Activated CD4-positive, alpha-beta T cell treated with anti-CD3 and anti-CD28 coated beads, Interleukin-2, amount 50 U/mL, for 1 hour (primary cell): ENCODE measurements at places on chromosomes 7 and 10.

DNA sequence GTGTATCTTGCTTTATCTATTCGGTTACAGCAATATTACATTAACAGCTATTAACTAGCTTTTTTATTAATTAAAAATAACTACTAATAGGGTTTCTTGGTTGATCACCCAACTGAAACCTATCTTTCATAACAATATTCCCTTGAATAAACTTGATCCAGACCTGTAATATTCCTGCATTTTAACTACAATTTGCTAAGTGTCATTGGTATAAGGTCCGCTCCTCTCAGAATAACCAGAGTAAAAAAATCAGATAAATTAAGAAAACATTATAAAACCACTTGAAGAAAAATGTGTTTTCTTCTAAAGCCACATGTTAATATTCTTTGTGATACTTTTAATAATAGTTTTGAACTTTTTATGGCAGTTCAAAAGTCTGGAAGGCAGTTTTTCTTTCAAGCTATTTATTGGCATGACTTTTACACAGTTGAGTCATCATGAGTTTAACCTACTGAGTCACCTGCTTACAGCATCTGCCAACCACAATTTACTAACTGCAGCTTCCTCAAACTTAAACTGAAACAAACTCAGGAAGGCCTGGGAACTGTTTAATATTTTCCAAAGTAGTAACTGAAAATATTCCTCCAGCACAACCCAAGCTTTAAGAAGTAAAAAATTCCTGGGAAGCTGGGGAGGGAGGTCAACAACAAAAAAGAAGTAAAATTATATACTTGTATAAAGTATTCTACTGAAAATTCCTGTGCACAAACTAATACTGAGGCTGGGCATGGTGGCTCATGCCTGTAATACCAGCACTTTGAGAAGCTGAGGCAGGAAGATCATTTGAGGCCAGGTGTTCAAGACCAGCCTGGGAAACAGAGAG is 103.2 kb downstream of the NRBF2 start:
- DNase-seq: no peak

DNA sequence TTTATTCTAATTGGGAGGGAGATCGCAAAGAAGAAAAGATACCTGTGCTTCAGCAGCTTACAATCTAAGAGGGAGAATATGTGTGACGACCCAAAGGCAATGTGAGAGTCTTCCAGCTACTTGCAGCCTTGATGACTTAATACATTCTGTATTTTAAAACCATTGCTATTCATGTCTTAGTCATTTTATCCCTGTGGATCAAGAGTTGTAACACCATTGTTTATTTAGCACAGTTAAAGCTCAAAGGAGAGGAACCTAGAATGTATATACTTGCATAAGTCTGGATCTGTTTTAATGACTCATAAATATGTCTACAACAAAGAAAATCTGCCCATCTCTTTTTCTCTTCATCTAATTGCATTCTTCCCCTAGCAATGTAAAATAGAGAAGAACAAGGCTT is 117.9 kb upstream of the DLX6 start:
- DNase-seq: no peak

DNA sequence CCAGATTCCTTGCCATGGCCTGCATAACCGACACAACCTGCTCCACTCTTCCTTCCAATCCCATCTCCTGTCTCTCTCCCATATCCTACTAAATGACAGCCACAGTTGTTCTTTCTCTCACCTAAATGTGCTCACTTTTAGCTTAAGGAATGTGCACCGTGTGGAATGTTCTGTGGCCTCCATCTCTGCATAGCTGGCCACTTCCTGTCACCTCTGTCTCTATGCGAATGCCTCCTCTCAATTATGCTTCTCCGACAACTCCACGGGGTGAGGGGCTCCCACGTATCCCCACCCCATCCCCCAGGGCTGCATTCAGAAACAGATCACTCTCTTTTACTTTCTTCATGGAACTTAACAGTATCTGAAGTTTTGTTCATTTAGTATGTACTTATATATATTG is 110.7 kb downstream of the RAB18 start:
- no peak for DNase-seq

GRCh38 chr7:151884312-151885201 is 7.6 kb upstream of the PRKAG2 start:
- no peak for DNase-seq

GRCh38 chr10:15539262-15539661 is 168.2 kb upstream of the FAM171A1 start:
- no peak for DNase-seq

DNA sequence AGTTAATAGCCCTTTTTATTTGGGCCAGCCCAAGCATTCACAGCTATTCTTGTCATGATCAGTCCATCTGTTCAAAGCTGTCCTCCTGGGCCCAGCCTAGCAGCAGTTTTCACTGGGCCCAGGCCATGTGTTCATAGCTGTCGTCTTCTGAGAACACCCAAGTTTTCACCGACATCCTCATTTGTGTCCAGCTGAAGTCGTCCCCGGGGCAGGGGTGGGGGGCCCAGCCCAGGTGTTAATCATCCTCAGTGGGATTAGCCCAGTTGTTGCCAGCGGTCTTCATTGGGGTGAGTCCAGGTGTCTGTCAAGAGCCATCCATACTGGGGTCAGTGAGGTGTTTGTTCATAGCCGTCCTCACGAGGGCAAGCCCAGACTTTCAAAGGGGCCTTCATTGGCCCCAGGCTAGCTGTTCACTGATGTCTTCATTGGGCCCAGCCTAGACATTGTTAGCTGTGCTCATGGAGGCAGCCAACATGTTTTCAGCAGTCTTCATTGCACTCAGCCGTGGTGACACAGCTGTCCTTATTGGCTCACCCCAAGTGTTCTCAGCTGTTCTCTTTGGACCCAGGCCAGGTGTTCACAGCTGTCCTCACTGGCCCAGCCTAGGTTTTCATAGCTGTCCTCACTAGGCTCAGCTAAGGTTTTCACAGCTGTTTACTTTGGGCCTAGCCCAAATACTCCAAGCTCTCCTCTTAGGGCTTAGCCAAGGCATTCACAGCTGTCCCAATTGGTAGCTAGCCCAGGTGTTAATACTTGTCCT is 10.0 kb downstream of the FRG2B start:
- DNase-seq: no peak

- DNase-seq: no peak
Measured at GRCh38 chr7:101563198-101563901, 65.7 kb downstream of the MYL10 start.

GRCh38 chr7:101189109-101189508 is 9.0 kb upstream of the NAT16 start:
- no peak for DNase-seq

GRCh38 chr10:129004398-129004797 is 462.6 kb upstream of the MGMT start:
- no peak for DNase-seq

- no peak for DNase-seq
Measured at GRCh38 chr7:127151379-127151778, 101.4 kb downstream of the GRM8 start.

DNA sequence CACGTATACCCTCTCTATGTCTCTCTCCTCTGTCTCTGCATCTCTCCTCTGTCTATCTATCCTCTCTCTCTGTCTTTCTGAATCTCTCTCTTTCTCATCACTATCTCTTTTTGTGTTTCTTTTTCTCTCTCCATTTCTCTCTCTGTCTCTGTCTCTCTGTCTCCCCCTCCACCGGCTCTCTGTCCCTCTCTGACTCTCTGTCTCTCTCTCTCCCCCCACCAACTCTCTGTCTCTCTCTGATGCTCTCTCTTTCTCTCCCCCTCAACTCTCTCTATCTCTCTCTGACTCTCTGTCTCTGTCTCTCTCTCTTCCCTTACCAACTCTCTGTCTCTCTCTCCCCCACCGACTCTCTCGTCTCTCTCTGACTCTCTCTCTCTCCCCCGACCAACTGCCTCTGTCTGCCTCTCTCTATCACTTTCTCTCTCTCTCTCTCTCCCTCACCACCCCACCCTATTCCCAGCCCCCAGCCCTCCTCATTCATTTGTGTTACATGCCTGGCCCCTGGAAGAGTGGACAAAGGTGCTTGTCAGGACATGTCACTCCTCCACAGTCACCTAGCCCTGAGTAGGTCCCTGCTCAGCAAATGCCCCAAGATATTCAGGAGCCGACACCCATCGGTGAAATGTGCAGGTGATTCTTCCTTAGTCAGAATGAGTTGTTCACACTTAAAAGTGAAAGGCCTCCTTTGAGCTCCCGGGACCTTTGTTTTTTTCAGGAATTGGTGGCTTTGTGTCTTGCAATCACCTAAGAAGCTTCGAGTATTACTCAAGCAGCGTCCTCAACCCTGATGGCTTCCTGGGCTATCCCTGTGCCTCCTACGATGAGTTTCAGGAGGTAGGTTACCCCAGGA is 13.6 kb downstream of the PNLIPRP2 start:
- no peak for DNase-seq

- no peak for DNase-seq
Measured at GRCh38 chr10:120614680-120615079, 157.7 kb downstream of the PLPP4 start.

- DNase-seq: no peak
Measured at GRCh38 chr10:88154596-88155250, 291.3 kb downstream of the PTEN start.

GRCh38 chr10:22613011-22613410 is 101.4 kb downstream of the PIP4K2A start:
- DNase-seq: no peak
